ENCODE measurements at places on chromosomes 13 and 19. TPM values are rescaled to one million over a fixed set of nuclear protein-coding genes. Genes with fewer than 3 reads are reported as not detected.

Gene C19orf38
- total RNA-seq, result not detected

Gene SIGLEC5
- not detected for total RNA-seq

Gene GFY
- total RNA-seq, result not detected

Gene KCTD15
- total RNA-seq, result 17.7 TPM

Gene ZNF283
- total RNA-seq, result 7.2 TPM

Gene PRODH2
- total RNA-seq, result not detected

Gene SKA3
- total RNA-seq, result 4.2 TPM

Gene EPS8L1
- 12.7 TPM for total RNA-seq

Gene PLEKHF1
- total RNA-seq, result 7.3 TPM

Gene SPPL2B
- total RNA-seq, result 25.1 TPM

Gene ZNF20
- 2.6 TPM for total RNA-seq

Gene LGALS16
- not detected for total RNA-seq

Gene CD22
- 0.26 TPM for total RNA-seq

Gene TMEM255B
- total RNA-seq, result 47.4 TPM

Gene FAM83E
- 0.22 TPM for total RNA-seq

Gene EFNA2
- not detected for total RNA-seq

Gene NTF4
- total RNA-seq, result not detected

Gene LDLR
- 41.0 TPM for total RNA-seq

Gene RNF17
- total RNA-seq, result not detected

Gene POLRMT
- 22.3 TPM for total RNA-seq

Gene ZNF763
- total RNA-seq, result 0.60 TPM

Gene ZNF677
- total RNA-seq, result 13.3 TPM

Gene TEX26
- not detected for total RNA-seq

Gene TIMM29
- total RNA-seq, result 32.2 TPM

Gene ZNF578
- 0.54 TPM for total RNA-seq

Gene SRRM5
- under 0.01 TPM for total RNA-seq

Gene CTXN1
- 0.33 TPM for total RNA-seq

Gene BEST2
- total RNA-seq, result not detected

Gene THSD1
- 49.3 TPM for total RNA-seq

Gene KLK4
- total RNA-seq, result not detected

Gene C13orf46
- total RNA-seq, result under 0.01 TPM

Gene ZNF439
- total RNA-seq, result 0.11 TPM

Gene MAP3K10
- 5.5 TPM for total RNA-seq

All from dermis lymphatic vessel endothelial cell (primary cell).